ENCODE measurements at places on chromosomes 4 and X.

- no peak for DNase-seq
These were observed 6.0 kb upstream of the TIMP1 start for GRCh38 chrX:47576021-47576898.

DNA sequence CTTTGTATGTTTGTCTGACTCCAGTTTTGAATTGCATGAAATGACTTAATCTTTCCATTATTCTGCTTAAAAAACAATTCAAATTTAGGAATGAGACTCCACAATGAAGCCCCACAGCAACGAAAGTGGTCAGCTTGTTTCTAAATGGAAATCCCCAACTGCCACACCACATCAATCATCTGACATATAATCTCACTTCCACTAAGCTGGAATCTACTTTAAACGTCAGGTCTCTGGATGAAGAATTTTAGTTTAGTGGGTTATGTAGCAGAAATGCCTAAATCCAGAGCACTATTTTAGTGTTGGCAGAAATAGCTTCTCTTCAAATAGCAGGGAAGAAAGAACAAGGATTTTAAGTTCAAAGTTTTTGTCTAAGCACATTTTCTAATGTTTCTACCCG lies 1.7 kb upstream of the BMP2K start:
- DNase-seq = no peak

- no peak for DNase-seq
These were observed 106.1 kb upstream of the TLL1 start for GRCh38 chr4:165766976-165767375.

DNA sequence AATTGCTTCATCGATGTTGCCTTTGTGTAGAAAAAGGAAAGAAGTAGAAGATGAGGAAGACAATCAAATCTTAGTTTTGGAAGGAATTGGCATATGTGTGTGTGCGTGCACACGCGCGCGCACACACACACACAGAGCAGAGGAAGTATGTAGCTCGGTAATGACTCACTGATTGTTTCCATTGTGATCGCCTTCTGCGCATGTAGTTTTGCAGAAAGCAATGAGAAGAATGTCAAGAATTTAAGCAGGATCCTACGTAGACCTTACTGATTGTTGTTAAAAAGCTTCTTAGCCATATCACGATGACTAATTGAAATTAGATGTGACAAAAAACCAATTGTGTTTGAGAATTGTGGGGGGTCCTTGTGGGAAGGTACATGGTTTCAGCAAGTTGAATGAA lies 12.8 kb upstream of the LIMCH1 start:
- DNase-seq = no peak

DNA sequence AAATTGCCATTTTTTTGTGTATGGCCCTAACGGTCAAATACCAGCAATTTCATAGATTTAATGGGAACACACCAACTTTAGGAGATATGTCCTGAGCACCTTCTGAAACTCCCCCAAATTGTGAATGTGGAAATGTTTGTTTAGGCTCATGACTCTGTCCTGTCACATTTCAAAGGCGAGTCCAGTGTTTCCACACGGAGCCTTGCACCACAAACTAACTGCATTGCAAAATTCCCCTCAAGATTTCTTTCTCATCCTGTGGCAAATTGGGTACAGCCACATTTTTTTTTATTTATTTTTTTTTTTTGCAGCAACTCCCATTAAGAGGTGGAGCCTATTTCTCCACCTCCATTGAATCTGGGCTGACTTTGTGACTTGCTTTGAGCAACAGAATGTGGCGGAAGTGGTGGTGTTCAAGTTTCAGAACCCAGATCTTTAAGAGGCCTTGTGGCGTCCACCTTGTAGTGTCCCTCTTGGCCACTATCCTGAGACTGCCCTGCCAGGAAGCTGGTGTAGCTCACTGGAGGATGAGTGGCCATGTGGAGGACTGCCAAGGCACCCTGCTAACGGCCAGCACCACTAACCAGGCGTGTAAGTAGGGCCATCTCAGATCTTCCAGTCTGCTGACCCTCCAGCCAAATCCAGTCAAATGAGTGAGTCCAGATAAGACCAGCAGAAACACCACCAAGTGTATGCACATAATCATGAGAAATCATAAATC lies 172.4 kb upstream of the SCML1 start:
- DNase-seq = no peak

DNA sequence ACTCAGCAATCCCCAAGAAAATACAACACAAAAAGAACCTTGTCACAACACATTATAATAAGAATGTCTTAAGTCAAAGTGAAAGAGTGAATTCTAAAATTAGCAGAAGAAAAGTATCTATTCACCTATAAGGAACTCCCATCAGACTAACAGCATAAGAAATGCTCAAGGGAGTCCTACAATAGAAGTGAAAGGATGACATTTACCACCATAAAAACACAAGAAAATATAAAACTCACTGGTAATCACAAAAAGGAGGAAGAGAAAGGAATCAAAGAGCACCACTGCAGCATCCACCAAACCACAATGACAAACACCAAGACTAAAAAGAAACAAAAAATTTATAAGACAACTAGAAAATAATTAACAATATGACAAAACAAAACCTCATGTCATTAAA lies 257.0 kb upstream of the AGTR2 start:
- no peak for DNase-seq

Data from activated CD4-positive, alpha-beta T cell treated with anti-CD3 and anti-CD28 coated beads for 24 hours (primary cell).